ENCODE measurements at places on chromosomes 3 and 15.

DNA sequence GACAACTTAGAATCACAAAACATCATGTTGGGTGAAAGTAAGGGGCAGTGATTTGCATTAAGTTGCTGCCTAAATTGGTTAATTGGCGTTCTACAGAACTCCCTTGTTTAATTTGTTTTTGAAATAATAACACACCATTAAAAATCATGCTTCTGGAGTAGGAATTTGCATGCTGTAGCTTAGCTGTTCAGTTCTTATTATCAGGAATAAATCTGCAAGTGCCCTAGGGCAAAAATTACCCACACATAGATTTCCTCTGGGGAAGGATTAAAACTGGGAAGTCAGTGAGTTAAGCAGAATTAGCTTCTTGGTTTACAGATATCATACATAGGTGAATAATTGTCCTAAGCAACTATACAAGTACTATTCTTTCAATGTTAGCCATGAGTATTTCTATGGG lies 381.6 kb upstream of the NAALADL2 start:
- DNase-seq = no peak

DNA sequence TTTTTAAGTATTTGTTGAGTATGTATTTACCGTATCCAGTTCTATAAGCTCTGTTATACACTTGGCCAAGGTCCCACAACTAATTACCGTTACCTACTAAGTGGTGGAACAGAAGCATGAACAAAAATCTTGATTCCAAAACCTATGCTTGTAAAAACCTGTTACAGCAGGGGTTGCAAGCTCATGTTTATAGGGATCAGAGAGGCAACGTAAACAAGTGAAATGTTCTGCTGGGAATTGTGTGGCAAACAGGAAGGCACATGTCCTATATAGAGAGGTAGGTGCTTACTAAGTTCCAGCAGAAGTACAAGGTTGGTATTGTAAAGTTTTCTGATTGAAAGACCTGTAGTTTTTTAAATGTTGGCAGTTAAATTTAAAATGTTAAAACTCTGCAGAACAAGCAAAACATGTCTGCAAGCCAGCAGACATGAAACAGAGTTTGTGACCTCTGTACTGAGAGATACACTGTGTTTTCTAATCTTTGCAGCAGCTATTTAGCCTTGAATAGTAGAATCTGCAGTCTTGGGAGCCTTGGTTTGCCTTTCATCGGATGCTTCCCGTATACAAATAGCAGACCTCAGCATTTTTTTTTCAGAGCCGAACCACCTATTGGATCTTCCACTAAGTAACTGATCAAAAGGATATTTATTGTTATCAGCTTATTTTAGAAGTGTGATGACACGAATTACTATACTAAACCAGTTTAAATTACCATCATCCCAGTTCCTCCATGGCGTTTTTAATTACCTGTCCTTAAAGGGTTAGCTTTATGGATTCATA lies 11.4 kb downstream of the IREB2 start:
- no peak for DNase-seq

- DNase-seq = peak; percentile 22
Measured at GRCh38 chr3:157128771-157129681, 30.9 kb downstream of the CCNL1 start.

- DNase-seq = no peak
Measured at GRCh38 chr3:54358969-54359694, 236.8 kb downstream of the CACNA2D3 start.

GRCh38 chr3:178246004-178246403 lies 290.2 kb upstream of the KCNMB2 start:
- no peak for DNase-seq

GRCh38 chr3:58839964-58840363 lies 173.4 kb upstream of the FAM3D start:
- DNase-seq = no peak

GRCh38 chr3:62109534-62109933 lies 263.8 kb downstream of the FEZF2 start:
- no peak for DNase-seq

- peak; percentile 25 for DNase-seq
Measured at GRCh38 chr3:46566040-46566641, at the start of gene LRRC2. LRRC2 (minus strand) TSS chr3:46566302; CDS start chr3:46551591, 14,711 bp downstream.

DNA sequence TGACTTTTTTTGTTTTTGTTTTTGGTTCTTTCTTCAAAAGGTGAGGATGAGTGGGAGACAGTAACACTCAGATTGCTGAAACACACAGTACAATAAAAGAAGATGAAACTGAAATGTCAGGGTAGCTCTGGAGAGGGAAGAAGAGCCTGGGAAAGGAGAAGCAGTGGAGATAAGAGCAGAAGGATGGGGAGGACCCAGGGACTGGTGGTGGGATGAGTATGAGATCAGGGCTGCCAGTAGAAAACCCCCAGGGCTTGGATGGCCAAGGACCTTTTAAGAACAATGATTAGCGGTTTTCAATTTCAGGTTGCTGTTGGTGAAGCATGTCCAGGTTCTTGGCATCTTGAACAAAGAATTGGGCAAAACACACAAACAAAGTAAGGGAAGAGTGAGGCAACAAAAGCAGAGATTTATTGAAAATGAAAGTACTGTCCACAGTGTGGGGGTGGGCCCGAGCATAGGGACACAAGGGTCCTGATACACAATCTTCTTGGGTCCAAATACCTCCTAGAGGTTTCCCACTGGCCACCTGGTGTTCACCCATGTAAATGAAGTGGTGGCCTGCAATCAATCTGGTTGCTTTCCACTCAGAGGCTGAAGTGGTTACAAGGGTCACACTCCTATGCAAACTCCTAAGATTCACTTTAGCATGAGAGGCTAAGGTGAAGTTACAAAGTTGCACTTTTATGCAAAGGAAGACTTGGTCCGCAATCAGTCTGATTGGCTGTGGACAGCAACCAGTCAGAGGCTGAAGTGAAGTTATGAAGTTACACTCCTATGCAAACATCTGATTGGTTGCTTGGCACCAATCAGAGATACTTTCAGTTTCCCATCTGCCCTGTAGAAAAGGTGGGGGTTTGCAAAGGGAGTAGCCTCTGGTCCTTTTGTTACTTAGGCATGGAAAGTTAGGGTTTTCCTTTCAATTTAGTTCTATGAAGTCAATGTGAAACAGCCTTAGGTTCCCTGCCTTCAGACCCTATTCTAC lies 26.1 kb upstream of the MFSD1 start:
- no peak for DNase-seq

DNA sequence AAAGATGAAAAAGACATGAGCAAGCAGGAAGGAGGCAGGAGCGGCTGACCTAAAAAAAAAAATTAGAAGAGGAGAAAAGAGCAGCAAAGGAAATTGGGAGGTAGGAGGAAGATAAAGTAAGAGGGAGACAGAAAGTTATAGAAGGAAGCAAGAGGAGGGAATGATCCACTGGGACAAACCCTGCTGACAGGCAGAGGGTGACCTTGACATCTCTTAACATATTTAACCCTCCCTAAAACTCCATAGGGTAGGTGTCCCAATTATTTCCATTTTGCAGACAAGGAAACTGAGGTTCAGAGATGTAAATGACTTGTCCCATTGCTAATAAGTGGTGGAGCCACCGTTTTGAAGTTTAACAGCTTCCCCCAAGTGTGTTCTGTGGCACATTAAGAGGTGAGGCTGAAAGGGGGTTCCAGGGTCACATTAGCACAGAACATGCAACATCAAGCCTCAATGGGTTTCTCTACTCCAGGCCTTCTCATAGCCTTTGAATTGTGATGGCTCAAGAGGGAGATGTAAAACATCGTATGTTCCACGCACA lies 37.4 kb upstream of the PRICKLE2 start:
- DNase-seq = no peak

- no peak for DNase-seq
Measured at GRCh38 chr3:153431076-153431475, 269.1 kb downstream of the RAP2B start.

- DNase-seq = no peak
Measured at GRCh38 chr3:58261954-58262666, 24.5 kb downstream of the ABHD6 start.

DNA sequence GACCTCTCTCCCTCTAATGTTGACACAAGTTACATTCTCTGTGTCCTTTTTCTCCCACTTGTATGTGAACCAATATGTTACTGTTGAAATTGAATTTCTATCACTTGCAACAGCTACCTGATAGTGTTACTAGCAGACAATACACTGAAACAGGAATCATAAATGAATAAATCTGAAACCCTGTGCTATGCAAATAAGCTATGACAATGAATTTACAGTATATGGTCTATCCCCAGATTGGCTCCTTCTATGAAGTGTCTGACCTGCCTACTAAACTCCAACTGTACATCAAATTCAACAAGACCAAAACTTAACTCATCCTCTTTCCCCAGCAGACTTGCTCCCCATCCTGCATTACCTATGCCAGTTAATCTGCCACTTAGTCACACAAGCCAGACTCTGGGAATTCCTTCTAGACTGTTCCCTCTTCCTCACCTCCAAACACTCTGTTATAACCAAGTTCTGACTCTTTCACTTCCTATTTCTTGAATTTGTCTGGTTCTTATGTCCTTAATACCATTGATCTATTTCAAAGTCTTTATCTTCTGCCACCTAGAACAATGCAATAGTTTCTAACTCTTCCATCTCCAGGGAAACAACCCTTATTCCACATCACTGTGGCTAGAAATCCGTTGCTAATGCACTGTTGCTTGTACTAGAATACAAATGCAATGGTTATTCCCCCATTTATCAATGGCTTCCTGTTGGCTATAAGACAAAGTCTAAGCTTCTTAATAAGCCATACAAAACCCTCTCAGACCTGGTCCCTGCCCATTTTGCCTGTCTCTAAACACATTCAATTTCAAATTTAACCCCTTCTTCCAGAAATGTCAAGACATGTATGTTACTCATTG lies 13.4 kb upstream of the ZNF639 start:
- DNase-seq = no peak

GRCh38 chr3:115912372-115912771 lies 289.1 kb downstream of the GAP43 start:
- DNase-seq = no peak

DNA sequence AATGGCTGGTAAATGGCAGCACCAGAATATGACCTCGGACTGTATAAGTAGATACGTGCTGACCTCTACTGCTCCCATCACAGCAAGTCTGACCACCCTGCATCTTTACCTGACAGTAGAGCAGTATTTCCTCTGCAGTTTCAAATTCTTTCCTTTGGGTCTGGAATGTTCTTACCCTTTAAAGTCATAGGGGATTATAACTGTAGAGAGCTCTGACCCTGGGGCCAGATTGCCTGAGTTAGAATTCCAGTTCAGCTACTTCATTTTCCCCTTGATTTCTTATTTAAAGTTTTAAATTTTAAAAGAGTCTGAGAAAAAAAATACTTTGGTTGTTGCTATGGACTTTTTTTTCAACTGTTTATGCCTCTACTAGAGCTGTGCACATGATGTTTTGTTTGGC lies 237.7 kb downstream of the NR1D2 start:
- DNase-seq = no peak

DNA sequence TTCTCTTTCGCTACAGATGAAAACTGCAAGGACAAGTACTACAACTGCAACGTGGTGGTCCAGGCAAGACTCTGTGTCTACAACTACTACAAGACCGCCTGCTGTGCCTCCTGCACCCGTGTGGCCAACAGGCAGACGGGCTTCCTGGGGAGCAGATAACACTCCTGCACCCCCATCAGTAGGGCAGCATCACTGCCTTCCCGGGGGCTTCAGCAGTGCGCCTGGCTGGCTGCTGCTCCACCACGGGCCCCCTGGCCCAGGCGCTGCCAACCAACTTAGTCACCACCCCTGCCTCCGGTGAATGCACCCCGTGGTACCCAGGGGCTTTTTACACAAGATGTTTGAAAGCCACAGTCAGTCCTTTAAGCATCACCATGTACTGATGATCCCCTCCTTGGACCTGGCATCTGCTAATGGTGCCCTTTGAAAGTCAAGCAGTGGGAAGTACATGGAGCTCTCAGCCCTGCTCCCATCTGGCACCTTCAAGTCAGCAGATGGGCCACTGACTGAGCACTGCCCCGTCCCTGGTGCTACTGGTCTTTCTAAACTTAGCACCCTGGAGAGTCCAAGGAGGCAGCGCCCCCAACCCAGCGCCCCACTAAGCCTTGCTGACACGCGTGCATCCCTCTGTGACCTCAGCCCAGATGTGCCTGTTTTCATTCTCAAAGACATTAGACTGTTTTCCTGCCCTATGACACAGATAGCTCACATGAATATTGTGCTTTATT lies 33.0 kb upstream of the NR2E3 start:
- no peak for DNase-seq
